ENCODE measurements at places on chromosomes 7 and 10. TPM values are rescaled to one million over a fixed set of nuclear protein-coding genes. Genes with fewer than 3 reads are reported as not detected.

The SLC12A9 gene
- total RNA-seq = 12.2 TPM

The HOXA1 gene
- 0.59 TPM for total RNA-seq

The BMPER gene
- 13.3 TPM for total RNA-seq

The LIPK gene
- total RNA-seq = 10.6 TPM

The NRG3 gene
- total RNA-seq = 0.39 TPM

The ADARB2 gene
- 0.10 TPM for total RNA-seq

The PNLIPRP3 gene
- total RNA-seq = 5.8 TPM

The ERVW-1 gene
- 0.20 TPM for total RNA-seq

The AOAH gene
- total RNA-seq = 5.8 TPM

The INSYN2A gene
- 0.30 TPM for total RNA-seq

The HKDC1 gene
- total RNA-seq = 0.10 TPM

The ANKRD1 gene
- 10.9 TPM for total RNA-seq

The ZFAND2A gene
- total RNA-seq = 11.7 TPM

The LIPJ gene
- 0.49 TPM for total RNA-seq

The NEBL gene
- total RNA-seq = 29.3 TPM

The WIPF3 gene
- total RNA-seq = 0.59 TPM

The ADGRA1 gene
- 0.10 TPM for total RNA-seq

The CABCOCO1 gene
- 2.0 TPM for total RNA-seq

The PPP1R3C gene
- 71.7 TPM for total RNA-seq

The WEE2 gene
- 0.10 TPM for total RNA-seq

The CAMK2B gene
- 2.2 TPM for total RNA-seq

The ERV3-1 gene
- 75.1 TPM for total RNA-seq

The UTF1 gene
- not detected for total RNA-seq

The NUTM2D gene
- total RNA-seq = 2.8 TPM

The FGL2 gene
- 29.5 TPM for total RNA-seq

The SPDYE16 gene
- total RNA-seq = 0.10 TPM

The RBP3 gene
- total RNA-seq = not detected

The MBL2 gene
- not detected for total RNA-seq

The GPR15LG gene
- 2.1 TPM for total RNA-seq

The METTL27 gene
- 3.2 TPM for total RNA-seq

The MYO3A gene
- 2.3 TPM for total RNA-seq

The TUBB8 gene
- total RNA-seq = not detected

The TRPV5 gene
- 0.10 TPM for total RNA-seq

The BTBD16 gene
- total RNA-seq = 1.3 TPM

The SKIDA1 gene
- total RNA-seq = 1.2 TPM

The TMEM184A gene
- total RNA-seq = 7.7 TPM

The LSM8 gene
- total RNA-seq = 36.8 TPM

The ALDH18A1 gene
- total RNA-seq = 61.0 TPM

The PNLIPRP1 gene
- total RNA-seq = not detected

The HYAL4 gene
- not detected for total RNA-seq

The CALHM3 gene
- not detected for total RNA-seq

The GRB10 gene
- 26.9 TPM for total RNA-seq

The LRRD1 gene
- 0.30 TPM for total RNA-seq

The PRKG1 gene
- 41.8 TPM for total RNA-seq

The SUN3 gene
- not detected for total RNA-seq

The ABCC2 gene
- 2.1 TPM for total RNA-seq

The EBF3 gene
- 19.5 TPM for total RNA-seq

The GCK gene
- 0.79 TPM for total RNA-seq

The MCM10 gene
- 5.8 TPM for total RNA-seq

The CHAT gene
- total RNA-seq = not detected

The HABP2 gene
- not detected for total RNA-seq

The CYP3A7 gene
- total RNA-seq = 0.39 TPM

The FAM13C gene
- total RNA-seq = 16.8 TPM

The CDC123 gene
- total RNA-seq = 72.8 TPM

The CHRM2 gene
- total RNA-seq = 0.20 TPM

The MYH16 gene
- total RNA-seq = not detected

The NPC1L1 gene
- 0.30 TPM for total RNA-seq
